HCT116 (cell line): ENCODE measurements at places on chromosomes 7 and 10. TPM values are rescaled to one million over a fixed set of nuclear protein-coding genes. Genes with fewer than 3 reads are reported as not detected.
A peak's percentile ranks its signal among the peaks of the same experiment; 100 is the strongest.

DNA sequence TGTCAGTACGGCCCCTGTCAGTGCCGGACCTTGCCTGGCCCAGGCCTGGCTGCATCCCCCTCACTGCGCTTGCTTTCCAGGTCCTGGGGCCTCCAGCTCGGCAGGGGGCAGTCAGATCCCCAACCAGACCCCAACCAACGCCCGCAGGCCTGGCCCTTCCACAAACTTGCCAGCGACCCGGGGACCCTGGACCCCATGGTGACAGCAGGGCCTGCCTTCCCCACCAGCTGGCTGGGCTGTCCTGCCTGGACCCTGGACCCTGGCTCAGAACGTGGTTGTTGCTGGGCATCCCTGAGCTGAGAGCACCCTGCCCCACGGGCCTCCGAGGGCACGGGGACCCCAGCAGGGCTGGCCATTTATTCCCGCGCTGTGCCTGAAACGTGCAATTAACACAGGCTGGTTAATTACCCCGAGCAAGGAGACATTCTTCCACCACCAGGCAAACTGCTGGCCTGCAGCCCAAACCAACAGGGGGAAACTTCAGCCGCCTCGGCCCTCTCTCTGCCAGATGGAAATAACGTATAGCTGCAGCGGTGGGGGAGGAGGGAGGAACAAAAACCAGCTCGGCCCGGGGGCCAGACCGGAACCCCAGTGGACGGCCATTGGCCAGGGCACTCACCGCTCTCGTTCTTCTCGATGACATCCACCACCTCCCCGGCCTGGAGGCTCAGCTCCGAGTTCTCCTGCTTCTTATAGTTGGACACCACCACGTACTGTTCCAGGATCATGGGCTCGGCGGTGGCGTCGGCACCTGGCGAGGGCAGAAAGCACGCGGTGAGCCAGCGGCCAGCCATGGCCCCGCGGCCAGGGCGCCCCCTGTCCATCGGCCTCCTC is 167.1 kb downstream of the NEURL1 start:
- no peaks in the 10 kb centered on the region for H3K36me3 ChIP-seq
- peak overlapping the region; percentile 2; the same call in 1 of the 2 replicates for H3K4me3 ChIP-seq
- no peak for DNase-seq
- no peaks in the 10 kb centered on the region for H3K27me3 ChIP-seq

- DNase-seq: no peak
- H3K4me3 ChIP-seq: no peak overlapping the region
- H3K27ac ChIP-seq: no peak overlapping the region
- H3K4me1 ChIP-seq: no peaks in the 10 kb centered on the region
- no peaks in the 10 kb centered on the region for H3K36me3 ChIP-seq
Observed at GRCh38 chr10:19920075-19920726, 104.0 kb downstream of the PLXDC2 start.

DNA sequence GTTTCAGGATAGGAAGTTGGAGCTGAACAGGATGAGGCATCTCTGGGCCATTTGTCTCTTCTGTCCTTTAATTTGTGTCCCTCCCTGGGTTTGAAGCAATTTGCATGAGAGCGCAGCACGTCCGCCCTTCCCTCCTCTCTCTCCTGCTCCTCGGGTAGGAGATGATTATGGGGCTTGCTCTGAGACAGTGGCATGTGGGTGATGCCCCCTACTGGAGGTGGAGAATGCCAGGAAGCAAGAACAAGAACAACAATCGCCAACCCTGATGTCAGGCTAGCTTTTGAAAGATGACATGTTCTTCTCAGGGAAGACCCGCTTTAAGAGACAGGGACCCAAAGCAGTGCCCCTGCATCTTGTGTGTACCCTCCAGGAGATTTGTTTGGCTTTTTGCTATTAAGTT is 63.9 kb upstream of the LOXL4 start:
- peak; percentile 68 for DNase-seq
- peaks cover 7% of the 10 kb centered on the region; the same call in 1 of the 2 replicates for H3K4me1 ChIP-seq
- H3K27ac ChIP-seq: no peak overlapping the region

- no peaks in the 10 kb centered on the region for H3K36me3 ChIP-seq
- DNase-seq: no peak
- H3K27ac ChIP-seq: no peak overlapping the region
- H3K4me3 ChIP-seq: no peak overlapping the region
Observed at GRCh38 chr7:69963393-69963792, 365.1 kb downstream of the AUTS2 start.

The ABCC2 gene
- 88.2 TPM for total RNA-seq
